Stimulated activated CD8-positive, alpha-beta memory T cell treated with anti-CD3 and anti-CD28 coated beads, Interleukin-4, amount 100 ng/mL, for 1 hour (primary cell): ENCODE measurements at places on chromosomes 2 and 18.
A peak's percentile ranks its signal among the peaks of the same experiment; 100 is the strongest.

DNA sequence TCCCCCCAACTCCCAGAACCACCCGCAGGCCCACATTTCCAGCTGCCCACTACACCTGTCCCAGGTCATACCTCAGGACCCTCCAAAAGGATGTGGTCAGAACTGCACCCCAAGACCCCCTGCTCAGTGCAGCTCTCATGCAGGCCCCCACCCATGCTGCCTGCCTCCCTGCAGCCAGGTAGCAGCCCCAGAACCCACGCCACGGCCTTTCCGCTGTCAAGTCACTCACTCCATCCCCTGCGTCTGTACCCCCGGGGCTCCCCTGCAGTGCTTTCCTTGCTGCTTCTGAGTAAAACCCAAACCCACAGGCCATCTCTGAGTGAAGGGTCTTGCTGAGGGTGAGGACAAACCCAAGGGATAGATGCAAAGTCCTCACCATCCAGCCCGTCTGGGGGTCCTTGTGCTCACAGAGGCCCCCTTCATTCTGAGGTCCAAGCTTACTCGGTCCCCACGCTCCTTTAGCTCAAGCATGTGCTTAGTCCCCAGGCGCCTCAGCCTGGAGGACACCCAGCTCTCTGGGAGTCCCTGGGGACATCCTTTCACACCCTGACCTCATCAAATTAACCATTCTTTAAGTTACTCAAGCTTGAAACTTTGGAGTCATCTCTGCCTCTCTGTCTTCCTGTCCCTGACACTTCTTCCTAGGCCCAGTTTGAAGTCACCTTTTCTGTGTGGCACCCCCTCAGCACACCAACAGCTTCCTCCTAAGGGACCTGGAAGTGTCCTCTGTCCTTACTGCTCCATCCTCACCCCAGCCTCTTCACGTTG lies 130.1 kb downstream of the SMAD7 start:
- DNase-seq, result no peak

DNA sequence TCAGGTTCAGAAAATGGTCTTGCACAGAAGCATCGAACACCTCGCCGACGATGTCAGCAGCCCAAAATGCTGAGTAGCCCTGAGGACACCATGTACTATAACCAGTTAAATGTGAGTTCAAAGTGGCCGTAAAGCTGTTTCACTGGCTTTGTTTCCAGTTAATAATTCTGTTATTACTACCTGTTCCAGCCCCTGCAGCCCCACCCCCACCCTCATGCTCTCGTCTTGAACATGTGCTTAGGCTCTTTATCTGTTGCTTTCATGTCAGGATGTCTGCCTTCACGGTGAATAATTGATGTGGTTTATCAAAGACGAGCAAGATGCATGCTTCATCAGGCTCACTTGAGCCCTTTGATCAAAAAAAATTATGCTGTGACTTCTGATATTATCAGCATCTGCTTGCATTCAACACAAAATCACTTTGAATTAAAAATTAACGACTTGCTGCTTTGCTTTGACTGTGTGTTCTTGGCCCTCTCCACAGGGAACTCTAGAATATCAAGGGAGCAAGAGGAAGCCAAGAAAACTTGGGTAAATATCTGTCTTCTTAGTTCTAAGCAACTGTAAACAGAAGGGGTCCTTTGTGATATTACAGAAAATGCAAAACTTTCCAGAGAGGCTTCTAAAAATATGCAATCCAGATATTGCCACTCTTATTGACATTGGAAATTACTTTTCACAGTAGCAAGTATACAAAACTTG lies 63.4 kb upstream of the SP5 start:
- no peak for DNase-seq

GRCh38 chr2:171531291-171531690 lies 9.0 kb downstream of the CYBRD1 start:
- DNase-seq, result no peak

DNA sequence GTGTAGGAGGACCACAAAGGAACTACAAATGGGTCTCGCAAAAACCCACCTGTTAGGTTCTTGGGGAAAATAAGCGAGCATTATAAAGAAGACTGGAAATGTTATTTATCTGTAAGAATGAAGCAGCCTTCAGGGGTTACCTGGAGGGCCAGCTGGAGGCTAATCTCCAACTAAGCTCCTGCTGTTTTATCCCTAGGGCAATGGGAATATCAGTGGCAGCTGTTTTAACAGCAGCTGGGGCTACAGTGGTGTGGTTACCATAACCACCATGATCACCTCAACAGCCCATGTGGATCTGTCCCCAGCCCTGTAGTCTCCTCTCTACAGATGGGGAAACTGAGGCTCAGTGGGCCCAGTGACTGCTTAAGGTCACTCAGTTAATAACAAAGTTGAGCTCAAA lies 108.1 kb downstream of the FTCDNL1 start:
- DNase-seq, result no peak

GRCh38 chr18:7002107-7002506 lies 115.5 kb downstream of the LAMA1 start:
- DNase-seq, result no peak

DNA sequence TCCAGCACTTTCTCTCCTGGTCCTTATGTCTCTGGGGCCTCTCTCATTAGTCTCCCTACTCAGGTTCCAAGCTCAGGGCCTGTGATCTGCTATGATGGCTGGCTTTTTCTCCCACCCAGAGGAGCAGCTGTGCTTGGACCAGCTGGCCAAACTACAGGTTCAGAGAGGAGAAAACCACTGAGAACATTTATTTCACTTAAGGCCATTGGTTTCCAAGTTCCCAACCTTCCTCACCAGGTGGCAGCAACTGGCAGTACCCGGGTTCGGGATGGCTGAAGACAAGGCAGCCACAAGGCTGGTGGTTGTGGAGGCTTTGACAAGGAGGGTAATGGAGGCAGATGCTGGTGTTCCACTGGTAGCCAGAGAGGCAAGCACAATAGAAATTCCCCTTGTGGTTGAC lies 29.9 kb upstream of the SELENOI start:
- no peak for DNase-seq

- no peak for DNase-seq
These were observed 24.9 kb downstream of the CCBE1 start for GRCh38 chr18:59672235-59672711.

DNA sequence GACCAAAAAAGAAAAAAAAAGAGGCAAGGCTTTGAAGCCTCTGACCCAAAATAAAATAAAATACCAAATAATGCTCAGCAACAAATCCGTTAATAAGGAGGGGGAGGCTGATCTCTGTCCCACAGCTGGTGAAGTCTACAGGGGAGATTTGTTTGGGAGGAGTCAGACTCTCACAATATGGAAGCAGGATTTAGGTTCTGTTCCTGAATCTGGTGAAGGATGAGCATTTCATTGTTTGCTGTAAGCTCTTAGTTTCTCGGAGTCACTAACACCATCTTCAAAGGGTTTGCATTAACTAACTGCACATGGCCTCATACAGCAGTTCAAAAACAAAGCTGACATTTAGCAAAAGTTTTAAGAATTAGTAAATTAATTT lies 339.4 kb upstream of the TNP1 start:
- no peak for DNase-seq

DNA sequence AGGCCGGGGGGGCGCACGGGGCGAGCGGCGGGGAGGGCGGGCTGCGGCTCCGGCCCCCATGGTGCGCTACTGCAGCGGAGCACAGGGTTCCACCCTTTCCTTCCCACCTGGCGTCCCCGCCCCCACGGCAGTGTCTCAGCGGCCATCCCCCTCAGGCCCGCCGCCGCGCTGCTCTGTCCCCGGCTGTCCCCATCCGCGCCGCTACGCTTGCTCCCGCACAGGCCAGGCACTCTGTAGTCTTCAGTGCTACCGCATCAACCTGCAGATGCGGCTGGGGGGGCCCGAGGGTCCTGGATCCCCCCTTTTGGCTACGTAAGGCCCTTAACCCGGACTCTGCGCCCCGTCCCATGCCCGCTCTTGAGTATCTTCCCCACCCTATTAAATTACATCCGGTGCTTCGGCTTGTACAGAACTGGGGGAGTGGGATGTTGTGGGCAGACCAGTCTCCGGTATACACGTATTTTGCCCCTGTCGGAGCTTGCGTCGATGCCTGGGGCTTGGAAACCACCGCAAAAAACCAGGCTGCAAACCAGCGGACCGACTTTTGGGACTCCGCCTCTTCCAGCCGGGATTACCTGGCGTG lies 598 bp upstream of the WBP1 start:
- peak; percentile 60 for DNase-seq

GRCh38 chr2:29193681-29194080 lies 78.5 kb downstream of the CLIP4 start:
- no peak for DNase-seq

DNA sequence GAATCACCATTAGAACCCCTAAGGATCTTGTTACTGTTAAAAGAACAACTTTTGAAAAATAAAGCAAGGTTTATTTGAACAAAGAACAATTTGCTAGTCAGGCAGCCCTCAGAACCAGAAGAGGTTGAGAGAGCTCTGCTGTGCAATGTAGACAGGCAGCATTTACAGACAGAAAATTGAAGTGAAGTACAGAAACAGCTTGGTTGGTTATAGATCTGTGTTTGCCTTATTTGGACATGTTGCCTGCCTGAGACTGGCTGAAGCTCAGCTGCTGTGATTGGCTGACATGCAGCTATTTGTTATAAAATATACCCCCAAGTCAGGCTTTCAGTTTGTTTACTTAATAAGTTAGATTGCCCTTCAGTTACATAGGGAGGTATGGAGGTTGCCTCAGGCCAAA lies 12.5 kb downstream of the MSTN start:
- no peak for DNase-seq

GRCh38 chr18:25247725-25248124 lies 104.2 kb downstream of the ZNF521 start:
- DNase-seq, result no peak

- DNase-seq, result no peak
These were observed 67.3 kb upstream of the SPOPL start for GRCh38 chr2:138433995-138434951.

GRCh38 chr2:151287513-151288250 lies 1.8 kb downstream of the NMI start:
- DNase-seq, result no peak

DNA sequence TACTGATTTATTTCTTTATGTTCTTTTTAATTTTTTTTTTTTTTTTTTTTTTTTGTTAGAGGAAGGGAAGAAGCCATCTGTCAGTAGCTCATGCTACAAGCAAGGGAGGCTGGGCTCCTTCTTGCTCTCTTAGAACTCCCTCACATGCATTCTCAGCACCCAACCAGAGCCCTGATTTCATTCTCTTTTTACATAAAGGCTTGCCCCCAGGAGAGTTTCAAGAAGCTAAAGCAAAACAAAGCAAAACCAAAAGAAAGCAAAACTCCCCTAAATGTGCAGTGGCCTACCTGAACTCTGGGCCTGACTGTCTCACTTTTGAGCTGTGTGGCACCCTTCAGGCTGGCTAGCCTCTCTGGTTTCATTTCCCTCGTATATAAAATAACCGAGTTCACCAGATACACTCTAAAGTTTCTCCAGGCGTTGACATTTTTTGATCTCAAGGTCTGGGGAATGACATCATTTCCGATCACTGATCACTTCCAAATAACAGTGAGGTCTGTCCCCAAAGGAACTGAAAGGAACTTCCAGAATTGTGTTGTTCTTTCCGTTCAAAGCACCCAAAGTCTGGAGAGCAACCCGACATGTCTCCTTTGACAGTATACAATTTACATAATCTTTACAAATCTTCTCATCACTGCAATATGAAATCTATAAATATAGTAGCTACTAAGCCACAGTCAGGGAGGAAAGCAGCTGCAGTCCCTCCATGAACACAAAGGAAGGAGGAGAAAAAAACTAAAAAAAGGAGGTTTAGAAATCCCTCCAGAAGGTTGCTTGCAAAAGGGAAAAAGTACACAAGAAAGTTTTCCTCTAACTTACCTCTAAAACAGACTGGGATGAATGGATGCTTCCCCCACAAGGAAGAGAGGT lies 145.6 kb upstream of the NCK2 start:
- DNase-seq, result no peak

DNA sequence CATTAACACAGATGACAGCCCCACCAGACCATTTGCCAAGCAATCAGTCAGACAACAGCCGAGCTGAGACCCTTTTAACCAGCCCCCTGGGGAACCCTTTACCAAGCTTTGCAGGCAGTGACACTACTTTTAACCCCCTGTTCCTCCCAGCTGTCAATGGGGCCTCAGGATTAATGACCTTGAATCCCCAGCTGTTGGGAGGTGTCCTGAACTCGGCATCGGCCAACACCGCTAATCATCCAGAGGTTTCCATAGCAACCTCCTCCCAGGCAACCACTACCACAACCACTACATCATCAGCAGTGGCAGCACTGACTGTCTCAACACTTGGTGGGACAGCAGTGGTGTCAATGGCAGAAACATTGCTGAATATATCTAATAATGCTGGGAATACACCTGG lies 160.9 kb upstream of the EPC2 start:
- no peak for DNase-seq
